Transverse colon (tissue), 4 donors: ENCODE measurements at places on chromosomes 7 and 10.

DNA sequence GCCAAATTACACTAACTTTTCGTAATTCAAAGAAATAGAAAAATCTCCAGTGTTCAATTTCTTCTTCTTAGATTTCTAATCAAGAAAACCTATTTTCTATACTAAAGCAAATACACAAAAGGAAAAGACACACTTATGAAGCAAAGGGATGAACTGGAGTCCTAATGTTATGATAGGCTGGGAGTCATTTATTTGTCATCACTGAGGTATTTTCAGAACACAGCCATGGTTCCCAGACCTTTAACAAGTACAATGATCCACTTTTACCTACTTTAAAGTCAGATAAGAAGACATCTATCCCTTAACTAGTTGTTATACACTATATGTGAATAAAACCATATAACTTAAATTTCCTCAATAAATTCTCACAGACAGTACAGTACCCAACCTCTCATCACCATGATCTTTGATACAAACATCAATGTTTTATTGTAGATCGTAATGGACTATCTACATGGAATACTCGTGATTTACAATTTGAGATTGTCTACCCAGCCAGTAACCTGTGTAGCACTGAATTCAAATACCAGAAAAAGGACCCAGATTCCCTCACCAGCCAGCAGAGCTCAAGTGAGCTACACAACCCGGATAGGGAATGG lies 12.5 kb downstream of the ASNS start:
- no peaks in the 10 kb centered on the region for H3K4me1 ChIP-seq
- H3K36me3 ChIP-seq, result no peaks in the 10 kb centered on the region
- DNase-seq, result no peak
- no peaks in the 10 kb centered on the region for H3K27me3 ChIP-seq

DNA sequence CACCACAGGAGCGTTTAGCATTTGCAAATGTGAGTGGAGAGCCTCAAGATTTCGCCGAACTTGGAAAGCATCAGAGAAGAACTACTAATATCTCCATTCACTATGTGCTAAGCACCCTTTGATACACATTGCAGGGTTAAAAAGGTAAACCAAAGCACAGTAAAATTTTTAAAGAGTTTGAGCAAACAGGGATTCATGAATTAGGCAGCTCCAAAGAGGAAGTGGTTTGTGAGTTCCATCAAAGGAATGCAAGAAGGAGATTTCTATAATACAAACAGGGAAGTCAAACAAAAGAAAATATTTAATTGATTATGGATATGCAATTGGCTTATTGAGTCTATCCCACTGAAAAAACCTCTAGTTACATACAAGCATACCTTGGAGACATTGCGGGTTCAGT lies 81.1 kb upstream of the TMEM72 start:
- no peak overlapping the region for H3K27ac ChIP-seq
- no peaks in the 10 kb centered on the region for H3K36me3 ChIP-seq
- no peaks in the 10 kb centered on the region for H3K4me1 ChIP-seq
- no peaks in the 10 kb centered on the region for H3K27me3 ChIP-seq
- no peak for DNase-seq
- no peak overlapping the region for H3K4me3 ChIP-seq

DNA sequence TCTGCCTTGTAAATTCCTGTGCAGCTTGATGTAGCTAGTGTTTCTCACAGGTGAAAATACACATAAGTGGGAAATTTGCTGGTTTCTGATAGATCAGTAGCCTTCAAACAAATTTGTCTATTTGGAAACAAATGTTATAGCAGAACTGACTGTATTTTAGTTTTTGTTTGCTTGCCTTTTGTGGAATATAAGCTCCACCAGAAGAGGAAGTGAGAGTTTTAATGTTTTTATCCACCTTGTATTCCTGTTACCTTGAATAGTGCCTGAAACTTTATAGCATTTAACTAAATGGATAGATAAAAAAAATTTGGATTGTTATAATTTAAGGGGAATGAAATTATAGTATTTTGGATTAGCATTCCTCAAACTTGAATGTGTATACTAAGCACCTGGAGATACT lies 9.8 kb downstream of the WAC start:
- DNase-seq, result no peak
- H3K36me3 ChIP-seq, result no peaks in the 10 kb centered on the region
- H3K4me3 ChIP-seq, result no peak overlapping the region
- H3K4me1 ChIP-seq, result peaks cover 32% of the 10 kb centered on the region
- H3K27ac ChIP-seq, result no peak overlapping the region
- no peaks in the 10 kb centered on the region for H3K27me3 ChIP-seq

GRCh38 chr7:111242141-111242755 lies 151.3 kb downstream of the LRRN3 start:
- H3K27me3 ChIP-seq, result no peaks in the 10 kb centered on the region
- H3K4me1 ChIP-seq, result no peaks in the 10 kb centered on the region

DNA sequence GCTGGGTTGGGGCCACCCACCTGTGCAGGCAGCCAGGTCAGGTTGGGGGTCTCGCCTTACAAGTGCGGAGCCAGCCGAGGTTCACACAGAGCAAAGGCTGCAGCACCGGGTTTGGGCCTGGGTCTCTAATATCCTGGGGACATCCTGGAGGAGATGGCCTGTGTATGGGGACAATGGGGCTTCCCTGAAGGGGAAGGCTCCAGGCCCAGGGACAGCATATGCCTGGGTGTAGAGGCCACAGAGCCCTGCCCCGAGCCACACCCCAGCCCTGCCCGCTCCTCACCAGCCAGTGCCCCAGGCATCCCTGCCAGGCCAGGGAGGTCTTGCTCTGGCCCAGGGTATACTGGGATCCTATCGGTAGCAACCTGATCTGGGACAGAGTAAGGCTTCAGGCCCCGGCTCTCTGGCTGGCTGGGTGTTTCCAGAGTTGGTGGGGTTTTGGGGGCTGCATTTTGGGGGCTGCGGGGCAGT lies 9.1 kb downstream of the TTYH3 start:
- H3K4me3 ChIP-seq, result no peak overlapping the region
- peak overlapping the region; percentile 82 for H3K27ac ChIP-seq
- no peaks in the 10 kb centered on the region for H3K36me3 ChIP-seq
- H3K27me3 ChIP-seq, result no peaks in the 10 kb centered on the region

DNA sequence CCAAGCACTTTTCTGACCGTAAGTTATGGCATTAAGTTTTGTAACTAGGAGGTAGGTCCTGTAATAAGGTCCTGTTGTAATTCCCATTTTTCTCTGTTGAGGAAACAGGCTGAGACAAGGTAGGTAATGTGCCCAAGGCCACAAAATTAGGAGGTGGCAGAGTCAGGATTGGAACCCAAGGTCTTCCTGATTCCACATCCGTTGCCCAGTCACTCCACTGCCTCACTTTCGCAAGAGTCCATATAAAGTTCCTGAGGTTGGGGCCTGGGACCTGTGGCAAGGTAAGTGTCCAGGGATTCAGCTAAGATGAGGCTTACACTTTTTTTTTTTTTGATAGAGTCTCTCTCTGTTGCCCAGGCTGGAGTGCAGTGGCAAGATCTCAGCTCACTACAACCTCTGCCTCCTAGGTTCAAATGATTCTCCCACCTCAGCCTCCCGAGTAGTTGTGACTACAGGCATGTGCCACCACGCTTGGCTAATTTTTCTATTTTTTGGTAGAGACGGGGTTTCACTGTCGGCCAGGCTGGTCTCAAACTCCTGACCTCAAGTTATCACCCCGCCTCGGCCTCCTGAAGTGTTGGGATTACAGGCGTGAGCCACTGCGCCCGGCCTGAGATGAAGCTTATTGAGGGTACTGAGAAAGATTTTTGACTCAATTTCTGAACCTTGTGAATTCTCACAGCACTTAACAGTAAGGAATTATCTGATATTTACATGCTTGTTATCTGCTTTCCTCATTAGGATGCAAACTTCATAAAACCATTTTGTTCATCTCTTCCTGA lies 20.3 kb upstream of the GNA12 start:
- H3K27ac ChIP-seq, result peak overlapping the region; percentile 75
- H3K4me1 ChIP-seq, result peaks cover 21% of the 10 kb centered on the region
- no peaks in the 10 kb centered on the region for H3K27me3 ChIP-seq
- DNase-seq, result no peak
- no peaks in the 10 kb centered on the region for H3K36me3 ChIP-seq

DNA sequence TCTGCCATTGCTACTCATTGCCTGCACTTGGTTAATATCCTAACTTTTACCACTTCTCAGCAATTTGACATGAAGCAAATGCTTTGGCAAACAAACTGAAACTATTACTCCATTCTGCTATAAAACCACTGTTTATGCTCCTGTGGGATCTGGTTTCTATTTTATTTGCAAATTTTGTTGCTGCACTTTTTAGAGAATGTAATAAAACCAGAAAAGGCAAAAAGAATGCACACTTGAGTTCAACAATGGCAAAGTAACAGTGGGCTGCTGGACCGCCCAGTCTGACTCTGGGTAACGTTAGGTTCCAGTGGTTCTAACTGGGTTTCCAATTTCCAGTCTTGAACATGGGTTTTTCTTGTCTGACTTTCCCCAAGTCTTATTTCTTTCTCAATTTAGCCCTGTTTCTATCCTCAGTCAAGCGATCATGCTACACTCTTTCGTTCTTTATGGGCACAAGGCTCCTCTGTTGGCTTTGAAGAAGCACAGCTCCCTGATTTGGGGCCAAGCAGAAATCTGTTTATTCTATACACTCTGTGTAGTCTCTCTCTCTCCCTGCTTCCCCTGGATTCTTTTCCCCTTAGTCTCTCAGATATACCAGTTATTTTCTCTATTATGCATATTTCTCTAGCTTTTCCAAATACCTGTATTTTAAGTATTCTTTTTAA lies 129.2 kb upstream of the FAM3C start:
- DNase-seq, result no peak
- no peaks in the 10 kb centered on the region for H3K36me3 ChIP-seq
- H3K4me3 ChIP-seq, result no peak overlapping the region

- no peaks in the 10 kb centered on the region for H3K36me3 ChIP-seq
- H3K4me1 ChIP-seq, result peaks cover 6% of the 10 kb centered on the region
- peak; percentile 73 for DNase-seq
- H3K4me3 ChIP-seq, result no peak overlapping the region
- H3K27me3 ChIP-seq, result peaks cover 25% of the 10 kb centered on the region
- H3K27ac ChIP-seq, result peak overlapping the region; percentile 75
Observed at GRCh38 chr7:100901921-100902332, 6.2 kb upstream of the ACHE start.

- H3K4me1 ChIP-seq, result peaks cover 26% of the 10 kb centered on the region
- H3K36me3 ChIP-seq, result no peaks in the 10 kb centered on the region
- H3K27me3 ChIP-seq, result peaks cover 4% of the 10 kb centered on the region
- no peak overlapping the region for H3K4me3 ChIP-seq
Observed at GRCh38 chr10:46544989-46545791, 11.3 kb downstream of the GPRIN2 start.

DNA sequence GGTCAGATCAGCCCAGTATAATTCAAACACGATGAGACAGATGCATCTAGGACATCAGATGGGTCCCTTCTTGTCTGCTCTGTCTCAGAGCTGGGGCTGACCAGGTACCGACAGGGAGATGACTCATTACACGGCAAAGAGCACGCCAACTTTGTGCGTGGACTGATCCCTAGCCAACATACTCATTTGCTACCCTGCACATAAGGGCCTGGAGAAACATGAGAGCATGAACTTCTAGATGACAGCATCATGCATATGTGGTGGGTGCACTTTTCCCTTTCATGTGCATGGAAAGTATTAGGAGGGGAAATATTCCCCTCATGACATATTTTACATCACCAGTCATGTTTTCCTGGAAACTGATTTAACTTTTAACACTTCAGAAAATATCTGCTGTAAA lies 35.1 kb upstream of the NPVF start:
- H3K36me3 ChIP-seq, result no peaks in the 10 kb centered on the region
- H3K27ac ChIP-seq, result no peak overlapping the region
- H3K27me3 ChIP-seq, result no peaks in the 10 kb centered on the region
- DNase-seq, result no peak
- peaks cover 25% of the 10 kb centered on the region for H3K4me1 ChIP-seq
- no peak overlapping the region for H3K4me3 ChIP-seq

- H3K4me3 ChIP-seq, result no peak overlapping the region
- no peaks in the 10 kb centered on the region for H3K27me3 ChIP-seq
- no peak overlapping the region for H3K27ac ChIP-seq
- DNase-seq, result no peak
Observed at GRCh38 chr7:119197172-119197876, 972.8 kb downstream of the ANKRD7 start.

- no peaks in the 10 kb centered on the region for H3K27me3 ChIP-seq
- H3K27ac ChIP-seq, result no peak overlapping the region
- no peaks in the 10 kb centered on the region for H3K4me1 ChIP-seq
- DNase-seq, result no peak
- H3K36me3 ChIP-seq, result no peaks in the 10 kb centered on the region
Observed at GRCh38 chr10:132662186-132662920, 123.6 kb downstream of the NKX6-2 start.

- H3K4me1 ChIP-seq, result no peaks in the 10 kb centered on the region
- H3K27me3 ChIP-seq, result no peaks in the 10 kb centered on the region
- DNase-seq, result no peak
- no peak overlapping the region for H3K4me3 ChIP-seq
- H3K27ac ChIP-seq, result no peak overlapping the region
Observed at GRCh38 chr7:26182706-26183105, 17.8 kb downstream of the HNRNPA2B1 start.

DNA sequence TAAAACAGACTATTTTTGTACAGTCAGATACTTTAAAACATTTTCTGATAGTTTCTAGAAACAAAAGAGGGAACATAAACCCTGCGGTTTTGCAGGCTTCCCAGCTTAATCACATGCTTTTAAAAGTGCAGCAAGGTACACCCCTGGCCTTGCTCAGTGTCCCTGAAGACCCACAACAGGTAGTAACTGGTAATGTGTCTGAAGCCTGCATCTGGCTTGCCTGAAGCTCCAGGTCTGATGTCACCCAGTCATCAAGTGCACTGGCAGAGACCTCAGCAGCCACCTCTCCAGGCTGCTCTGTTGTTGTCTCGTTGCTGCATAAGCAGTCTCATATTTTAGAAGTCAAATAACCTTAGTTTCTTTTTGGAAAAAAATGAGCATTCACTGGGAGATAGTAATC lies 376.1 kb upstream of the MTPN start:
- no peak overlapping the region for H3K4me3 ChIP-seq
- no peak for DNase-seq
- no peaks in the 10 kb centered on the region for H3K4me1 ChIP-seq

DNA sequence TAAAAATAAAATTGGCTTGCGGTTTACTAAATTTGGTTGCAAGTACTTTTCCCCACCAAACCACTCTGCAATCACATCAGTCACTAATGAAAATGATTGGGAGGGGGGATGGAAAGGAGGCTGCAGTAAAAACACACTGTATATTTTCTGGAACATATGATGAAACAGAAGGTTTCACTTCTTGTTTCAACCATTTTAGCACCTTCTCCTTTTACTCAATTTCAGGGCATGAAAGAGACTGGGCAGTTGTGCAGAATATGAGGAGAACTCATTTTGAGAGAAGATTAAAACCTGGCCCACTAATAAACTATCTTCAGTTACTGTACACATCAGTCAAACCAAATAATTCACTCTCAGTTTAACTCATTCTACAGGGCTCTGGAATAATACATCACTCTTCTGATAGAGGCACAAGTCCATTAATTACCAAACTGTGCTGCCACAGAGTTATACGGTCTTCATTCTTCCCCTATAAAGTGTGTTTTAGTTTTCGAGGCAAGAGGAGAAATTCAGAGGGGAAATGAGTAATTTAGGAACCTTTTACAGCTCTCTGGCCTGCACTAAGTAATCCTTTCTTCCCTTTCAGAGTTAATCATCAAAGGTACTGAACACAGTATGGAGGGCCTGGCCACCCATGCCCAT lies 25.5 kb downstream of the JAZF1 start:
- H3K36me3 ChIP-seq, result no peaks in the 10 kb centered on the region
- H3K4me3 ChIP-seq, result no peak overlapping the region
- H3K27ac ChIP-seq, result no peak overlapping the region
- DNase-seq, result no peak
- peaks cover 38% of the 10 kb centered on the region for H3K4me1 ChIP-seq
- no peaks in the 10 kb centered on the region for H3K27me3 ChIP-seq
